GM13977 (cell line): ENCODE measurements at places on chromosomes 16 and 17.

DNA sequence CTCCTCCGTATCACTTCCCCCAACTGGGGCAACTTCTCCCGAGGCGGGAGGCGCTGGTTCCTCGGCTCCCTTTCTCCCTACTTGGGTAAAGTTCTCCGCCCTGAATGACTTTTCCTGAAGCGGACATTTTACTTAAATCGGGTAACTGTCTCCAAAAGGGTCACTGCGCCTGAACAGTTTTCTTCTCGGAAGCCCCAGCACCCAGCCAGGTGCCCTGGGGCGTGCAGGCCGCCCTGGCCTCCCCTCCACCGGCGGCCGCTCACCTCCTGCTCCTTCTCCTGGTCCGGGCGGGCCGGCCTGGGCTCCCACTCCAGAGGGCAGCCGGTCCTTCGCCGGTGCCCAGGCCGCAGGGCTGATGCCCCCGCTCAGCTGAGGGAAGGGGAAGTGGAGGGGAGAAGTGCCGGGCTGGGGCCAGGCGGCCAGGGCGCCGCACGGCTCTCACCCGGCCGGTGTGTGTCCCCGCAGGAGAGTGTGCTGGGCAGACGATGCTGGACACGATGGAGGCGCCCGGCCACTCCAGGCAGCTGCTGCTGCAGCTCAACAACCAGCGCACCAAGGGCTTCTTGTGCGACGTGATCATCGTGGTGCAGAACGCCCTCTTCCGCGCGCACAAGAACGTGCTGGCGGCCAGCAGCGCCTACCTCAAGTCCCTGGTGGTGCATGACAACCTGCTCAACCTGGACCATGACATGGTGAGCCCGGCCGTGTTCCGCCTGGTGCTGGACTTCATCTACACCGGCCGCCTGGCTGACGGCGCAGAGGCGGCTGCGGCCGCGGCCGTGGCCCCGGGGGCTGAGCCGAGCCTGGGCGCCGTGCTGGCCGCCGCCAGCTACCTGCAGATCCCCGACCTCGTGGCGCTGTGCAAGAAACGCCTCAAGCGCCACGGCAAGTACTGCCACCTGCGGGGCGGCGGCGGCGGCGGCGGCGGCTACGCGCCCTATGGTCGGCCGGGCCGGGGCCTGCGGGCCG lies 1.6 kb downstream of the HIC1 start:
- peak; percentile 79 for DNase-seq

GRCh38 chr16:84953190-84953746 lies 58.1 kb downstream of the ZDHHC7 start:
- DNase-seq, result no peak

- DNase-seq, result no peak
Observed at GRCh38 chr17:14579716-14580115, 278.8 kb downstream of the HS3ST3B1 start.

DNA sequence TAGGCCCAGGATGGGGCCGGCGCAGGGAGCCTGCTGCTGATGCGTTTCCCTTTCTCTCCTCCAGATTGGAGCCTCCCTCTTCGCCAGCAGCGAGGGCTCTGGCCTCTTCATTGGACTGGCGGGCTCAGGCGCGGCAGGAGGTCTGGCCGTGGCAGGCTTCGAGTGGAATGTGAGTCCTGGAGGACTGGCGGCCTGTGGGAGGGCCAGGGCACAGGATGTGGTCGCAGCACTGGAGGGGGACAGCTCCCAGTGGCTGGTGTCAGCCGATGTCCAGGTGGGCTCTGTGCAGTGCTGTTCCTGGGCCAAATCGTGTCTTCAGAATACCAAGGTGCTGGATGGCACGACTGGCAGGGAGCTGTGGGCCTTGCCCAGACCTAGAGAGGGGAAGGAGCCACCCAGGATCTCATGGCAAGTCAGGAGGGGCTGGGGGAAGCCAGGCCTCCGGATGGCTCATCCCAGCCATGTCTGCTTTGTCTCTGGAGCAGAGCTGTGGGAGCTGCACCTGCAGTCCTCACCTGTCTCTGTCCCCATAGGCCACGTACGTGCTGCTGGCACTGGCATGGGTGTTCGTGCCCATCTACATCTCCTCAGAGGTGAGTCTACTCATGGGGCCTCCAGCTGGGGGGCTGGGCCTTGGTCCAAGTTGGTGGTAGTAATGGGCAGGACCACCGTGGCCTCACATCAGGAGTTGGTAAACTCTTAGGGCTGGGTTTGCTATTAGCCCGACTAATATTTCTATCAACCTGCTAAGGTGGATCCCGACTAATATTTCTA lies 7.3 kb downstream of the SLC5A10 start:
- DNase-seq, result no peak

GRCh38 chr16:734981-735881 lies 5.6 kb downstream of the CIAO3 start:
- no peak for DNase-seq

DNA sequence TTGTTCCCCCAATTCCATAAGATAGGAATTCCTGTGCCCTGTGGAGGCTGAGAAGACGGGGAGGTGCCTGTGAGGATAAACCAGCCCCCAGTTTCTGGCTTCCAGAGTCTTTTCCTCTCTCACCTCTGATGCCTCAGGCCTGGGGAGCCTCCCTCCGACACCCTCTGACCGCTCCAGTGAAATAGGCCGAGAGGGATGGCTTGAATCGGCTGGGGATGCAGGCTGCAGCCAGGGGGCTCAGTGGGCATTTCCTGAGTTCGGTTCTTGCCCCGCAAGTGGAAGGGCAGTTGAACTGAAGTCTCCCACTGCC lies 339.4 kb downstream of the SEC14L1 start:
- DNase-seq, result no peak

- DNase-seq, result peak; percentile 62
Observed at GRCh38 chr16:75462806-75463205, 1.7 kb downstream of the TMEM170A start.

GRCh38 chr16:66713076-66713475 lies 16.5 kb upstream of the CMTM4 start:
- no peak for DNase-seq

GRCh38 chr16:73172973-73173709 lies 125.2 kb upstream of the ZFHX3 start:
- no peak for DNase-seq

DNA sequence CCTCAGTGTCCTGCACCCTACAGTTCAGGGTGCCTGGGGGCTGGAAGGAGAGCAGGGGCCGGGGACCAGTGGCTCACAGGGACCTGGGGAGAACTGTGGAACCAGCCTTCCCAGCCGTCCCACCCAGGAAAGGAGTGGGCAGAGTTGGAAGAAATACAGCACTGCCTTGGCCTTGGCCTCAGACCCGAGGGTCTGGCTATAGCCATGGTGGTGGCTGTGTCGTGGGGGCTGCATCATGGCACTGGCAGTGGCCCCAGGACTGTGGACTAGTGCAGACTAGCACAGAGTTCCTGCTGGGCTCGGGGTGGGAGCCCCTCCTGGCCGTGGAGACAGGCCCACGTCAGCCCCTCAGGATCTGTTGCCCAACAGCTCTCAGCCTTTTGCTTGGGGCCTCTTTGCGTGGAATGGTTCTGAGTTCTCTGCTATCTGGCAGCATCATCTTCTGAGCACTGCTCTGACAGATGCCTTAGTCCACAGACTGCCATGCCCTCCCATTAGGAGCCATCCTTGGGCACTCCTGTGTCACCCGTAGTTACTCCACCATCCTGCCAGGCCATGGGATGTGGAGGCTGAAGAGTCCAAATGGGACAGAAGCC lies 12.6 kb upstream of the DNASE1 start:
- peak; percentile 10 for DNase-seq

DNA sequence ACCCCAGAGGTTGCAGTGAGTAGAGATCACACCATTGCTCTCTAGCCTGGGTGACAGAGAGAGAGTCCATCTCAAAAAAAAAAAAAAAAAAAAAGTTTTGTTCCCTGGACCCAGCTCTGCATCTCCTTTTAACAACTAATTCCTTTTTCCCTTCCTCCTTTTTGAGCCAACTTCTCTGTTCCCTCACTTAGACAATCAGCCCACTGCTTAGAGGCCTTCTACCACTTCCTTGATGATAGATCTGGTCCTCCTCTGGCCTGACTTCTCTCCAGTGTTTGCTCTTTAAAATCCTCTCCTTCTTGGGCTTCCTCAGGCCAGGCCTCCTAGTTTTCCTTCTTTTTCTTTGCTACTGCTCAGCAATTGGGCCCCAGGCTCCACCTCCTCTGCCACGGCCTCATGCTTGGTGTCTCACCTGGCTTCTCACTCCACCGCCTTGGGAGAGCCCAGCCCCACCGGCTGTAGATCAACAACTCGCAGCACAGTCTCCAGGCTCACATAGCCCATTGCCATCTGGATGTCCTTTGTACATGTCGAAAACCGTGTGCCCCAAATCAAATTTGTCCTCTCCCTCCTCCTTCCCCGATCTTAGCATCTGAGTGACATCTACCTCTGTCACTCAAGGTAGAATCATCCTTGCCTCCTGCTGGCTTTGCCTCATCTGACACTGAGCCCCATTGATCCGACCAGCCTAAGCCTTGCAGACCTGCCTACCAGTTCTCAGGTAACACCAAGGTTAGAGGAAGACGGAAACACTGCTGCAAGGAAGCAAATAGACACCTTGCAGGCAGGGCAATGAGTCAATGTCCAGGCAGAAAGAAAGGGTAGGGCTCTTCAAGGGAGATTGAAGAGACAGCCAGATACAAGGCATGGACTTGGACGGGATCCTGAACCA lies 17.4 kb downstream of the ARHGAP27 start:
- DNase-seq, result no peak

GRCh38 chr16:50573947-50574744 lies 25.9 kb downstream of the NKD1 start:
- no peak for DNase-seq

- DNase-seq, result peak; percentile 69
Observed at GRCh38 chr16:2223942-2224486, 623 bp downstream of the E4F1 start.

GRCh38 chr16:49473773-49474172 lies 100.2 kb downstream of the C16orf78 start:
- no peak for DNase-seq

DNA sequence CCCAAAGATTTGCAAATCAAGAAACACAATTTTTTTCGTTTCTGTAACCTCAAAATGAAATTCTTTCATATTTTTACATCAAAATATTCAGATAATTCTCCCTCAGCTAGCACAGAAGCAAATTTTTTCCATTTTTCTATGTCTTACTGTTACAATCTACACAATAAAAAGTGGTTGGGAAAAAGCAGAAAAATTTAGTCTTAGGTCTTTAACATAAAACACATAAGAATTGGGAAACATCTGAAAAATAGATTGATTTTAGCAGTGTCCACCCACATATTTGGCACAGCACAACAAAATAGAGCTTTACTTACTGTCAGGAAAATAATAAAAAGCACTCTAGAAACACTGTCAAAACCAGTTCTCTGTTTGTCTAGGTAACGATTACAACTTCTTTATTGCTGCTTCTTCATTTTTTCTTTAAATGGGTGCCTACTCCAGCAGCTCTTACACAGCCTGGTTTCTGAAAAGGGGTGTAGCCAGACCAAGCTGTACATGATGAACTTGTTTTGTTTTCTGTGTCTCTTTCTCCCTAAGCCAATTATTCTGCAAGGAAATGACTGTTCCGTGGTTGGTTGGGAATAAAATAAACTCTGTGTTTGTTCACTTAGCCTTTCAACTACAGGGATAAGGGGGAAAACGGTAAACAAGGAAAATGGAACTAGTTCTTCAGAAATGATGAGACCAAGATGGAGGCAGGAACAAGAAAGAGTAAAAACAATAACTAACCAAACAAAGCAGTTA lies at the start of gene ABCA6:
TSS of gene ABCA6 (minus strand) at position 465 of the 744 bp plus-strand sequence. CDS start 1,192 bp downstream, outside the sequence.
- DNase-seq, result no peak

GRCh38 chr16:31496670-31497069 lies 11.5 kb downstream of the RUSF1 start:
- no peak for DNase-seq

- DNase-seq, result peak; percentile 29
Observed at GRCh38 chr17:31902693-31903092, 1.2 kb upstream of the UTP6 start.
